Sigmoid colon (tissue), 7 donors: ENCODE measurements at places on chromosomes 5 and 9. TPM values are rescaled to one million over a fixed set of nuclear protein-coding genes. Genes with fewer than 3 reads are reported as not detected.

Gene GNA14
- polyA plus RNA-seq: 6.5 TPM

Gene ENTREP1
- 1.2 TPM for polyA plus RNA-seq

Gene FREM1
- polyA plus RNA-seq: 1.2 TPM

Gene IL3
- not detected for polyA plus RNA-seq

Gene ACTBL2
- not detected for polyA plus RNA-seq

Gene CYSRT1
- not detected for polyA plus RNA-seq

Gene RPL37
- 2,184 TPM for polyA plus RNA-seq

Gene TTC16
- polyA plus RNA-seq: not detected

DNA sequence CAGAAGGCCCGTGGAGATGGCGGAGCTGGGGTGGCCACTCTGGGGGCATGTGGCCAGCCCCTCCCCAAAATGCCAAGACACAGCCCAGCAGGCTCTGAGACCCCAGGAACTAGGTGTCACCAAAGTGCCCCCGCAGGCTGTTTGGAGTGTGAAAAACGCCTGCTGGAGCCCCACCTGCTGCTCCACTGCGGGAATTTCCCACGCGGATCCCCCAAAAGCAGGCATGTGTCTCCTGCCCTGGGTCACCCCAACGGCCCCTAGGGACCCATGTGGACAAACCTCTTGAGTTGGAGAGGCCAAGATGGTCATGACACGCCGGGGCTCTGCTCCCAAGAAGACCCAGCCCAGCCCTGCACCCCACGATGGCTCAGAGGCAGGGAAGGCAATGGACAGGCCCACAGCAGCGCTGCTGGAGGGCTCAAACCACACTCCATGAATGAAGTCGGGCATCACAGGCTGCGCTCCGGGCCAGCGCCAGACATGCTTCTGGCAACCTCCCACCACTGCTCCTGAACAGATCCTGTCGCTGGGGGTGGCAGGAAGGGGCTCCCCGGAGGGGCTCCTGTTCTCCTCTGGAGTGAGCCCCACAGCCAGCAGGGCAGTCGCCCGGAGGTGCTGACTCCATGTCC, 15.3 kb downstream of the NOTCH1 start:
- no peak for DNase-seq

- no peak for DNase-seq
Measured at GRCh38 chr5:132839426-132840301, 9.2 kb upstream of the SHROOM1 start.

DNA sequence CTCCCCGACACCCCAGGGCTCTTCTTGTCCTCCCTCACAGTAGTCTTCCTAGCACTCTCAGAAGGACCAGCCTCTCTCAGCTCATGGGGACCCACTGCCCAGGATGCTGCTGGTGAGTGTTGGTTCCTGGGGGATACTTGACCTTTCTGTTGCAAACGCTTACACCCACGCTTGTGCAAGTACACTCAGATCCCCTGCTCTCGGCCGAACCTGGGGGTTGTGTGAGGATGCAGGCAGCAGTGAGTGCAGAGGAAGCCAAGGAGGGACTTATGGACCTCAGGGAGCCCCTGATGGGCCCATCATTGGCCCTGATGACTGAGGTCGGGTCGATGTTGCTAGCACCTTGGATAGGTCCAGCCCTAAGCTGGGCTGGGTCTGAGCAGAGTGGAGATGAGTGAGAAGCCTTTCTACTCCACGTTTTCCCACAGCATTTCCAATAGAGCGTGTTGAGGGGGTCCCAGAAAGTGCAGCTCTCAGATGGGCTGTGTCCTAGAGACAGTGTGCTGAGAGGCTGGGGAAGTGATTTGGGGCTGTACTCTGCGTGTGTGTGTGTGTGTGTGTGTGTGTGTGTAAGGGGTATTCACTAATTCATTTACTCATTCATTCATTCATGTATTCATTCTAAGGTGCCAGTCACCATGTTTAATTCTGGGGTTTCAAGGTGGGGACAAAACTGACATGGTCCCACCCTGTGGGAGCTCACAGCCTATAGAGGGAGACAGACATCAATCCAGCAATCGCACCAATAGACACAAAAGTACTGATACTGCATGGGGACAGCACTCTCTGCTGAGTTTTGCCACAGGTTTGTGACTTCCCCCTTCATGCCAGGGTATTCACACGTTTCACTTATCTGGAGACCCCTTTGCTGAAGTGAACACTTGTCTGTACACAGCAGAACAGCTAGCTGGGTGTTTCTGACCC, 25.2 kb upstream of the PITX1 start:
- DNase-seq: no peak

DNA sequence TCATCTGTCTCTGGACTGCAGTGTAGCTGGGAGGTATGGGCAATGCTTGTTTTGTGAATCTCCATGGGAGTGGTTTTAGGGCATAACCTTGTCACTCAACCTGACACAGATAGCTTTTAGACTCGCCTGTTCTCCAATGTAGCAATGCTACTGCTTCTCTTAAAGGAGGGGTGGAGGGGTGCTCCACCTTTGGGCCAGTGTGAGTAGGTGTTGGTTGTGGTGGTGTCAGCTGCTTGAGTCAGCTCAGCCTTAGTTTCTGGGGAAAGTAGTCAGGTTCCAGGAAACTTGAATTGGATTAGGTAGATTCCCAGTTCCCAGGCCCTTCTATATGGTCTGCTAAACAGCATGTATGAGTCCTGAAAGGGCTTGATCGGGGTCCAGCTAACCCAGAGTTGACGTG, 91.1 kb upstream of the PLPPR1 start:
- no peak for DNase-seq

GRCh38 chr9:94178927-94179326, 80.2 kb upstream of the ZNF169 start:
- DNase-seq: no peak

GRCh38 chr9:29830821-29831220, 2257.5 kb upstream of the C9orf72 start:
- no peak for DNase-seq

DNA sequence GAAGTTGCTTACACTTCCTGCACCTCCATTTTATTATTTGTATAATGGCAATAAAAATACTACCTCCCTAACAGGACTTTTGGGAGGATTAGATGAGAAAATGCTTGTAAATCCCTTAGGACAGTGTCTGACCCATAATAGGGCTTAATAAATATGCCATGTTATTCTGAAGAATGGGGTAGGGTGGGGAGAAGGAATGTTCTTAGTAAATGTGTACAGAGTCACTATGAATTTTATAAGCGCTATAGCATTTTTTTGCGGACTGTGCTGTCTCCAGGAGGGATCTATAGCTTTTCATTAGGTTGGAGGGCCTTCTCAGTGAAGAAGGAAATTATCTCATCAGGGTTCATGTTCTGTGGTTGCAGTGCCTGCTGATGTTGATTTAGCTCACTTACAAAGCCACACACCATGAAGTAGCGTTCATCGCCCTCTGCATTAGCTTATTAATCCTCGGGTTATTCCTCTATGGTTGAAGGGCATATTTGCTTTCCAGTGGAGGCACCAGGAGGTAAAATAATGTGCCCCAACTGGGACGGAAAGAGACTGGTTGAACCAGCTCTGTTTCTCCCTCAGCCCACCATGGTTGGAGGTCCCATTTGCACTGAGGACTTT, 497.1 kb downstream of the ARHGEF28 start:
- no peak for DNase-seq

DNA sequence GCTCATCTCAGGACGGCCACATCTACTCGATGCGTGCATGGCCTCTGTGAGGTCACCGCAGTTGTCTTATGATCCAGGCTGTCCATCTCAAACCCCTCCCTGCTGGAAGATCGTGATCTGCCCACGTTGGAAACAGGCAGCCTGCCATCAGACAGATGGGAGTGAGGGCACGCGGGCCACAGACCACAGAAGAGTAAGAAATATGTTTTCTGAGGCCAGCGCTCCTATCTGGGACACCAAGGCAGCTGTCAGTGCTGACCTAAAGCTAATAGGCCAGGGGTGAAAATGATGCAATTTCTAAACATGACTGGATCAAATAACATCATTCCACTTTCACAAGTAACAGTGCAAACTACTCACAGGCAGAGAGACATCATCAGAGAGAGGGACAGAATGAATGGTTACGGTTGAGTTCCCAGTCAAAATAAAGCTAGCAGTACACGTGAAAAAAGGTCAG, 57.1 kb upstream of the CER1 start:
- no peak for DNase-seq

GRCh38 chr9:34989003-34989945, at the start of gene DNAJB5:
Gene DNAJB5, plus strand, starts transcription at chr9:34989745. Its CDS starts 886 bp downstream, at chr9:34990631.
- DNase-seq: peak; percentile 100

DNA sequence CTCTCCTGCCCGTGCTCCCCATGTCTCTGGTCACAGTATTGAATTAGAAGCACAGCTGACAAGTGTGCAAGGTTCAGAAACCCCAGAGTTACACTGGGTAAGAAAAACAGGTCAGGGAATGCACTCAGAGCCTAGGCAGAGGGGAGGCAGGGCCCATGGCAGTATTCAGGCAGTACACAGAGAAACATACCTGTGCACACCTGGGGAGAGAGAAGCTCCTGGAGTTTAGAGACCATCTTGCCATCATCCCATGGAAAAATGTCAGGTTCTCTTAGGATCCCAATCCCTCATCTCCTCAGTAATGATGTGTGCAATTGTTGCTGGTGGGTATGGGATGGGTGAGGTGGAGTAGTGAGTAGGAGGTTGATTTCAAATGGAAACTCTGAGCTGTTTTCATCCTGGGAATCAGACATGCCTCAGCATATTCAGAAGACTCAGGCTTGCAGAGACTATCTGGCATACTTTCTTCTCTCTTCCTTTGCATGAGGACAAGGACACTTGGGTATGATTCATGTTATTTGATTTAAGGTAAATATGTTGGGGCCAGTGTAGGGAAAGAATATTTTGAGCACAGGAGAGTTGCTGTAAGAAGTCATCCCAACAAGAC, 228.5 kb downstream of the ESM1 start:
- DNase-seq: no peak

DNA sequence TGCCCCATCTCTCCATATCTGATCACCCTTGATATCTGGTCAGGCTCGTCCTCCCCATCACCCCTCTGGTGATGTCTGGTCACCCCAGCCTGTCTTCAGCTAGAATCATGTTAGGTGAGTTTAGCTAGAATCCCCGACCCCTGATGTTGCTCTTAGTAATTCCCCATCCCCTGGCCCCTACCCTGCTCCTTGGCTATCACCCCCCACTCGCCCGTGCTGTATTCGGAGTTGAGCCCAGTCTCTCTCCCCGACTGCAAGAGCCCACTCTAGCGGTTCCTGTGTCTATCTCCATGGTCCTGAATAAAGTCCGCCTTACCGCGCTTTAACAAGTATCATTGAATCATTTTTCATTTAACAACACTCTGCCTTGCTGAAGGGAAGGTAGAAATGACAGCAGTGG, 33.7 kb downstream of the ADAMTS2 start:
- peak; percentile 50 for DNase-seq

GRCh38 chr9:70073756-70074155, 30.1 kb downstream of the MAMDC2 start:
- no peak for DNase-seq

GRCh38 chr9:69922646-69923045, 102.0 kb downstream of the CFAP95 start:
- DNase-seq: no peak

DNA sequence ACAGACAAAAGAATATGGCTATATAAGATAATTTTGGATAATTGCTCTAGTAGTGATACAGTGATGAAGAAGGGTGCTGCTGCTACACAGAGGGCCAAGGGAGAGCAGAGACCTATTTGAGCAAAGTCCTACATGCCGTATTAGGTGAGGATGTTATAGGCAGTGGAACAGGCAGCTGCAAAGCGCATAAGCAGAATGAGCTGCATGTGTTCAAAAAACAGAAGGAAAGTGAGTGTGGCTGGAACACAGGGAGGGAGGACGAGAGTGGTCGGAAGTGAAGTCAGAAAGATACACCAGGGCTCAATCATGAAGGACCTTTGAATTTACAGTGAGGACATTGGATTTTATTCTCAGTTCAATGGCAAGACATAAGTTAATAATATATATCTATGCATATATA, 35.4 kb downstream of the ITGA2 start:
- DNase-seq: no peak

GRCh38 chr9:112271466-112272098, 61.8 kb downstream of the PTBP3 start:
- DNase-seq: no peak
